Activated CD4-positive, alpha-beta T cell treated with anti-CD3 and anti-CD28 coated beads for 1 hour (primary cell): ENCODE measurements at places on chromosomes 5 and 9.

- DNase-seq, result no peak
Observed at GRCh38 chr9:74557571-74557970, 60.4 kb downstream of the RORB start.

GRCh38 chr5:80744149-80744548, 89.4 kb upstream of the DHFR start:
- DNase-seq, result no peak

- no peak for DNase-seq
Observed at GRCh38 chr5:179393078-179393477, 47.8 kb upstream of the ADAMTS2 start.

DNA sequence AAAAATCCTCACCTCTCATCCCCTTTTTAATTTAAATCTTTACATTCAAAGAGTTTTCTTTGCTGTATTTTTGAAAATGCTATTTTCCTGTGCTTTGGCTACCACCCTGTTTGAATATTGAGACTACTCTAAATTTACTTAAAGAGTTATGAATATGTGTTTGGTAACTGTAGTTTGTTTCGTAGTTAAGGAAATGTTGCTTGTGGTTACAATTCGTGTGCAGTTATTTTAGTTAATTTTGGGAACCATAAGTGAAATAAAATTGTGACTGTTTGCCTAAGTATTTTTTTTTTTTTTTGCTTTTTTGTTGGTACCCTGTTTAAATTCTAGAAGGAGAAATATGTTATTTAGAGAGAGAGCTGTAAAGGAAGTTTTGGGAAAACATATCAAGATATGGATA, 78.7 kb downstream of the XRCC4 start:
- DNase-seq, result no peak

DNA sequence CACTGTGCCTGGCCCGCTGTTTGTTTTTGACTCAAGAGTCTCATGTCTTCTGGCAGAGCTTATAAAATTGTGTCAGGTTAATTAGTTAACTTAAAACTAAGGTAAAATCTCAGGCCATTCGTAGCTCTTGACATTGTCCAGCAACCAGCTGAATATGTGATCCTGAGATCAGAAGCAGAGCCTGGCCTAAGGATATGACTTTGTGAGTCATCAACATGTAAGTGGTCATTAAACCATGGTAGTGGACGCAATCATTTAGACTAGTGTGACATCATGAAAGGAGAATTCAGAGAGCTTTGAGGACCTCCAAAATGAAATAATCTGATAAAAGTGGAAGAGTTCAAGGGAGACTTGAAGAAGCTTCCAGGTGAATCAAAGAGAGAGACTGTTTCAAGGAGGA, 23.3 kb downstream of the SPZ1 start:
- no peak for DNase-seq

GRCh38 chr9:95116002-95116807, 201.3 kb downstream of the FANCC start:
- DNase-seq, result no peak

DNA sequence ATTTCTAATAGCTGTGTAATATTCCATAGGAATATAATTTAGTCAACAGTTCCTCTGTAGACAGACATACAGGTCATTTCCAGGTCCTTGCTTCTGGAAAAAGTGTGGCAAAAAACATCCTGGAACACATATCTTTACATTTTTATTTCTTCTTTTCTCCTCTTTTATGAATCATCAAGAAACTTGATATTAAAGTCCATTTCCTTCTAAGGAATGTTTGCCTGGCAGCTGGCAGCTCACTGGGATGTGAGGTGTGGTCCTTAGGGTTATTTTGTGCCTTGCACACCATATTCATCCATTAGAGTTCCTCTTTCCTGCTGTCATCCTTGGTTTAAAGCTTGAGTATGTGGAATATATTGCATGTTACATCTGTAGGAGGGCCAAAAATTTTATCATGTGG, 122.0 kb downstream of the GALNT10 start:
- DNase-seq, result no peak

- no peak for DNase-seq
Observed at GRCh38 chr5:4511996-4512656, 628.0 kb upstream of the ADAMTS16 start.

DNA sequence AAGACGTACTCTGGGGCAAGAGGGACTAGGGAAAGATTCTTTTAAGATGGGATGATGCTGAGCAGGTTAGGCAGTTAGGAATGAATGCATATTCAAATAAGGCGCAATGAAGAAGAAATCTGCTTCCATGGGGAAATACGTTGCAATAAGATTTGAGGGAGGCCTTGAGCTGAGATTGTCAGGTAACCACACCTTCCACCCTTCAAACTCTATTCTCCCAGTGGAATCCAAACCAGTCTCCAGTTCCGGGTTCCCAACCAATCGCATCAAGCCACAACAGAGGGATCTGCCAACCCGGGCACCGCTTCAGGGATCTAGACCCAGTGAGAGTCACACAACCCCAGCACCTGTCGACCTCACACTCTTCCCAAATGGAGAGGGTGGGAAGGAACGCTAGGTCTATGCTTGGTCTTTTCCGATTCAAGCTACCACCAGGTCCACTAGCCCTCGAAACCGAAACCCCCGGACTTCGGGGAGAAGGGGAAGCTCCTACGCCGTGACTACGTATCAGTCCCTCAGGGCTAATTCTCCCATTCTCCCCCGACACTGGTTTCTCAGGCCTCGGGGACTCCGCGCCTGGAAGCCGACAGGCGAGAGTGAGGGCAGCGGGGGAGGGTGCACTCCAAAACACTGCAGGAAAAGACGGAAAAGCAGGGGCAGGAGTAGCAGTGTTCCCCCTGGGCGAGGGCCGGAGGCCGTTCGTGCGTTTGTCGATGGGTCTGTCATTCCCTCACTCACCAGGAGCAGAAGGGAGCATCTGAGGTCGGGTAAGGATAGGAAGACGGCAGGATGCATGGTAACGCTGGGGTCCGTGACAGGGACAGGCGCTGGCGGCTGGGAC, 534 bp downstream of the ERP44 start:
- no peak for DNase-seq

- DNase-seq, result no peak
Observed at GRCh38 chr9:124208571-124208970, 49.2 kb upstream of the NEK6 start.

GRCh38 chr9:78857373-78858225, 560.7 kb downstream of the PSAT1 start:
- DNase-seq, result no peak

- DNase-seq, result no peak
Observed at GRCh38 chr5:163569284-163569683, 63.9 kb downstream of the MAT2B start.

GRCh38 chr5:32439086-32439642, 5.4 kb downstream of the ZFR start:
- DNase-seq, result no peak

GRCh38 chr9:128034821-128035652, 32.1 kb downstream of the NAIF1 start:
- DNase-seq, result peak; percentile 53

DNA sequence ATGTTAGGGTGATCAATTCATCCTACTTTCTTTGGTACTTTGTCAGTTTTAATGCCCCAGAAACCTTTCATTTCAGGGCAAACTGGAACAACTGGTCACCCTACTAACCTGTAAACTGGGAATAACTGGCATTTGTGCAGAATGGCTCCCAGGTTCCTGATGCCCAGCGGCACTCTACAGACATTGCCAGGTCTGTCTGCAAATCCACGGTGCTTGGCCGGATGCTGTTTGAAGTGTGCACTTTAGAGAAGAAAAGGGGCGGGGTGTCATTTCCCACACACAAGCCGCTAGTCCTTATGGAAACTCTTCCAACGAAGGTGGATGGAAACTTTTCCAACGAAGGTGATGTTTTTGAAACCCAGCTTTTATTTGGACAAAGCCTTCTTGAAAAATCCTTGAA, 49.9 kb upstream of the OTULINL start:
- DNase-seq, result no peak

DNA sequence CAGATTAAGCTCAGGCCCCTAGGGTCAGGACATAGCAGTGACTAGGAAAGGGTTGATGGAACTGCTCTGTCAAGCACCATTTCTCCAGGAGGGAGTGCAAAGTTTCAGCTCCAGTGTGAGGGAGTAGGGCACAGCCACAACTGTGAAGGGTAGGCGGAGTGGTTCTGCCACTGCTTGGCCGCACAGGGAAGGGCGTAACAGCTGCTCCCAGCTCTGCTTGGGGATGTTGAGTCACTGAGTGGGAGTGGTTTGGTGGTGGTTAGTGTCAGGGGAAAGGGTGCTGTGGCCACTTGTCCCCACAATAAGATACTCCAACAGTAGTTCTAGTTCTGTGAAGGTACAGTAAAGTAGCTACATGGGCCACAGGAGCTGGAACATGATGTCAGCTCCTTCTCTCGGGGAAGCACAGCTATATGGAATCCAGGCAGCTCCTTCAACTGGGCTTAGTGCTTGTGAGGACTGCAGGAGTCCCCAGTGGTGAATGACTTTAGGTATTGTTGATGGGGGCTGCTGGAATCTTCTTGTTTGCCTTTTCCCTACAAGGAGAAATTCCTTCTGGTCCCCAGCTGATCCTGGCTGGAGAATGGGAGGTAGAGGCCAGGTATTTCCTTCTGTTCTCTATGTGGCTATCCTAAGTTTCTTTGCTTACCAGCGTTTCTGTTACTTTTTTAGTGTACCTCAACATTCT, 314.5 kb downstream of the SPATA31D1 start:
- DNase-seq, result no peak

DNA sequence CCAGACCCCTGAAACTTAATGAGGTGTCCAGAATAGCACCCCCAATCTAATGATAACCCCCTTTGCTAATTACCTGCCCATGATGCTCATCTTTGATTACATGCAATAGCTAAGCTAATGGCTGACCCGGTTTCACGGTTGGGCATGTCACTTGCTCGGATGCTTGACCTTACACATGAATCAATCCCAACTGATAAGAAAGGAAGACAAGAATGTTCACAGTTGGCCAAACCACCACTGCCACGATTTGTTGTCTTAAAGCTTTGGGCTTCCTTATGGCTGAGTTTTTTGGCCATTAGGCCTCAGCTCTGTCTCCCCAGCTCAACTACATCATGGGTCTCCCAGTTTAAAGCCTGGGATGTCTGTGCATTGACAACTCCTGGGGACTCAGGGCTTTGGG, 53.1 kb upstream of the TGFBR1 start:
- no peak for DNase-seq

- no peak for DNase-seq
Observed at GRCh38 chr9:88604836-88605511, 70.0 kb downstream of the NXNL2 start.

GRCh38 chr9:89497257-89497963, 503 bp downstream of the SEMA4D start:
- DNase-seq, result no peak

GRCh38 chr5:39225405-39226099, 6.2 kb upstream of the FYB1 start:
- DNase-seq, result no peak

- DNase-seq, result no peak
Observed at GRCh38 chr5:54289769-54290168, 20.6 kb downstream of the ARL15 start.
